ENCODE measurements at places on chromosomes 11 and 22.

GRCh38 chr11:118615976-118616371 is 8.6 kb downstream of the PHLDB1 start:
- no peak for DNase-seq

- no peak for DNase-seq
These were observed 82.6 kb upstream of the MYO18B start for GRCh38 chr22:25659413-25659812.

- DNase-seq: no peak
These were observed 387.7 kb downstream of the TMEM135 start for GRCh38 chr11:87425391-87425790.

- DNase-seq: peak; percentile 36
These were observed 42.2 kb upstream of the FAM181B start for GRCh38 chr11:82775736-82776346.

DNA sequence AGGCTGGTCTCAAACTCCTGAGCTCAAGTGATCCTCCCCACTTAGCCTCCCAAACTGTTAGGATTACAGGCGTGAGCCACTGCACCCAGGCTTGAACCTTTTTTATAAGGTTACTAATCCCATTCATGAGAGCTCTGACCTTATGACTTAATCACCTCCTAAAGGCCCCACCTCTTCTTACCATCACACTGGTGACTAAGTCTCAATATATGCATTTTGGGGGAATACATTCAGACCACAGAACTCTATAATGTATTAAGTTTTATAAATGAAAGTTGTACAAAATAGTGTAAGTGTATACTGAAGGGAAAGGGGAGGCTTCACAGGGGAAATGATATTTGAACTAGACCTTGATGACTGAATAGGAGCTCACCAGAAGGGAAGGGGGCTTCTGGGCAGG is 28.4 kb upstream of the RBFOX2 start:
- DNase-seq: no peak

- DNase-seq: no peak
These were observed 398.8 kb upstream of the FAT3 start for GRCh38 chr11:91825777-91826176.

- DNase-seq: no peak
These were observed 14.7 kb downstream of the PHRF1 start for GRCh38 chr11:590997-591396.

- no peak for DNase-seq
These were observed 5.9 kb downstream of the SIAE start for GRCh38 chr11:124667601-124668000.

DNA sequence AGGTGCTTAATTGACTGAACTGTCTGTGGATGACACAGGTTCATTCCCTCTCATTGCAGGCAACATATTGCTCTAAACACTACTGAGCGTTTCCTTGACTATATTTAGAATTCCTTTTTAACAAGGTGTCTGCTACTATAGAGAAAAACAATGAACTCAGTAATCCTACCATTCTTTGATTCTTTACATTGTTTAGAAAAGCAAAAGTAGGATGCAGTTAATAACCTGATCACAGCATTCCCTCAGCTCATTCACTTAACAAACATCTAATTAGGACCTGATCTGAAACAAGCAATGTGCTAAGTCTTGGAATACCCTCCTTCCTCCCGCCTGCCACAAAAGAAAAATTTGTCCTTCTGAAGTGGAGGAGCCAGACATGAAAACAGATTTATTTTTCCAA is 313.1 kb downstream of the LRRC4C start:
- DNase-seq: no peak

GRCh38 chr11:101019870-101020269 is 109.7 kb downstream of the PGR start:
- DNase-seq: no peak

DNA sequence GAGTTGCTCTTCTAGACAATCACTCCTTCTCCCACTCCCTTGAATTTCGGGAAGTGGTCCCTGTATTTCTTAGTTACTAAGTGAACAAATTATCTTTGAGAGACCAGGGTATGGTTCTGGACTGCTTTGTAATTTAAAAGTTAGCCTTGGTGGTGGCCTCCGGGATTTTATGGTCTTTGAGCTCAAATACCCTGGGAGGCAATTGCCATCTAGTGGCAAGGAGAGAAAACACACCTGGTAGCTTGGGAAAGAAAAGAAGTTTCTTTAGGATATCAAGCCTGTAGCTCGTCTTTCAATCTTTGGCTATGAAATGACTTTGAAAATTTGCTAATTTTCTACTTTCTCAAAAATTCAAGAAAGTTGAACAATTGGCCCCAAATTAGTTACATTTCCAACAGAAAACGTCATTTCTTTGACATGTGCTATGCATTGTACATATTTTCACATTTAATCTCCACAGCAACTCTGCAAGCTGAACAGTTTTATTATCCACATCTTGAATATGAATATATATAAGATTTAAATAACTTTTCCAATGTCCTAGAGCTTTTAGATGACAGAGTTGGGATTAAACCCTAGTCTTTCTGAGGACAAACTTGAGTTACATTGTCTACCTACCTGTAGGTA is 39.1 kb downstream of the MMP27 start:
- peak; percentile 37 for DNase-seq

GRCh38 chr11:92061456-92062062 is 163.1 kb upstream of the FAT3 start:
- DNase-seq: no peak

GRCh38 chr11:44342616-44343015 is 32.7 kb upstream of the ALX4 start:
- no peak for DNase-seq

DNA sequence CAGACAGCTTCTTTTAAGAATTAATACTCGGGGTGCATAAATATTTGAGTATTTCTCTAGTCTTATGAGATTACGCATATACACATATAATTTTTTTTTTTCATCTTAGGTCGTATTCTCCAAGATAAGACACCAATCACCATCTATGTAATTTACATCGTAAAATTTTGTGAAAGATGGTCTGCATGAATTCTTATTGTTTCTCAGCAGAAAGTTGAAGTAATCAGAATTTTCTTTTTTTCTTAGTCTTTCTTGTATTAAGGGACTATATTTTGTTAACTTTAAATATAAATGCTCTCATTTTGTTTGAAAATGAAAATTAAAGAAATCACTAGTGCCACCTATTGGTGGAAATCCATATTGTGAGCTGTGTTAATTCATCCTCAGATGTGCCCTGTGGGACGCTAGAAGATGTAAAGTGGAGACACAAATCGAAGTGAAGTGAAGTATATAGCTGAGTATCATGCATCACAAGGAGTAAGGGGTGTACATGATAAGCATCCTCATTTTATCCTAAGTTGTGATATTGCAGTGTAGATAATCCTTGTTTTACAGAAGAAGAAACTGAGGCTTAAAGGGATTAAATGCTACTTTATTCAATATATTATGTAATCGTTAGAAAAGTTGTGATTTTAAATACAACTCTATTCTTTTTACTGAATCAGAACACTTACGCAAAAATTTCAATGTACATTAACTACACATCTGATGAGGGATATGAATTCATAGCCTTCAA is 2084.3 kb downstream of the LRRC4C start:
- DNase-seq: peak; percentile 10

- DNase-seq: no peak
These were observed at the start of gene MMP26 for GRCh38 chr11:4704054-4704789. TSS of gene MMP26 (plus strand) at chr11:4704784.

GRCh38 chr11:101345891-101346290 is 216.3 kb upstream of the PGR start:
- DNase-seq: no peak

GRCh38 chr11:124798991-124799347 is 1.2 kb downstream of the MSANTD2 start:
- no peak for DNase-seq

- DNase-seq: no peak
These were observed 1.3 kb downstream of the PACSIN2 start for GRCh38 chr22:43013355-43014315.

GRCh38 chr11:67027483-67027930 is 4.6 kb downstream of the SYT12 start:
- no peak for DNase-seq

GRCh38 chr11:40204228-40204627 is 1255.2 kb downstream of the LRRC4C start:
- no peak for DNase-seq

DNA sequence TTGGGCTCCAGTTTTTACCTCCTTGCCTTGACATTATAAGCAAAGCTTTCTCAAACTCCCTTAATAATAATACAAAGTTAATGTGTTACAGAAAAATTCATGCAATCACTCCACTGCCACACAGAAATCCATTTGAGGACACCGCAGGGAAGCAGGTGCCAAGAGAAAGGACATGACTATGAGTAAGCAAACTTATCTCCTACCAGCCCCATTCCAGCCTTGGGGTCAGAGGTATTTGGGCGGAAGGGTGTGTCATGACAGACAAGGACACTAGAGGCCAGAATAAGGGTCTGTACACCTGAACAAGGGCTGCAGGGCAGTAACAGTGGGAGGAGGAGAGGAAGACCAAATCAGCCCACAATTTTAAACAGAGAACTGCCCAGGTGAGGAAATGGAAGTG is 5.9 kb downstream of the GNG3 start:
- no peak for DNase-seq
